ENCODE measurements at places on chromosomes 13 and 19.

DNA sequence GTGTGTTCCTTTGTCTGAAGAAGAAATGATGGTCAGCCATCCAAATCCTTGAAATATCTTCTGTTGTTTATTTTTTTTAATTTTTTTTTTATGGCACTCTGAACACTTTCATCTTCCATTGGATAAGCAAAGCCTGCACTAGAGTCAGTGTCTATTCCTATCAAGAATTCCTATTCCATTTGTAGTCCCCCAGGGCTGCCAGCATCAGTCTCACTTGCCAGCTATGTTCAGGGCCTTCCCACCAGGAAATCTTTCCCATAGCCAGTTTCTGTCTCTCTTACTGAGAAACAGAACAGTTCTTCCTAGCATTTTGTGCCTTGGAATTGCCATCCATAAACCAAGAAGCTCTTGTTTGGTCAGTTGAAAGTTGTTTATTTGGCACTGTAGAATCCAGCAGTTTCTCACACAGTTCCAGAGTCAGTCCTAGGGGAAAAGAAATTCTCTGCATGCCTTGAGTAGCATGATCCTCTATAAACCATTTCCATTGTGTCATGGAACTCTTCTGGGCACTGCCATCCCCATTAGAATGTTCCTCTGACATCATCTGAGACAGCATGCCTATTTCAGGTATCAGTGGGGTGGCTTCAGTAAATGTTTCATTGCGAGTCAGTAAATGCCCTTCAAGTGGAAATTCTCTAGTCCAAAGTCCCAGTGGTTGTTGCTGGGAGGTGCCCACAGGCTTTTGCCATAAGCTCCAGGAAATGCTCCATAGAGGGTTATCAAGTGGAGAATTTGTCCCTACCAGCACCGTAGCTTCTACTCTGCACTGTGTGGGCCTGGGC is 18.7 kb upstream of the SPRYD7 start:
- peak; percentile 8 for DNase-seq

- no peak for DNase-seq
These were observed 1484.6 kb downstream of the OLFM4 start for GRCh38 chr13:54513254-54513653.

DNA sequence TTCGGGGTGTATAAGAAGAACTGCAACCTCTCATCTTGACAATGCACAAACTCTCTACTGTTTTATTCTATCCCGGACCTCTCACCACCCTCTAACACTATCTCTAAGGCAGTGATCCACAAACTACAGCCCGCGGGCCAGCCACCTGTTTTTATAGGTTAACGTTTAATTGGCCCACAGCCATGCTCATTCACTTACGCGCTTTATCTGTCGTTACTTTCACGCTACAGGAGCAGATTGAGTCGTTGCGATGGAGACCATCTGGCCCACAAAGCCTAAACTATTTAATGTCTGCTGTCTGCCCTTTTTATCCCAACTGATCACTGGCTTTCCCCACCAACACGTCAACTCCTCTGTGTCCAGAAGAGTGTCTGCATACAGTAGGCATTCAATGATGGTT is 158.9 kb downstream of the CACNA1A start:
- no peak for DNase-seq

DNA sequence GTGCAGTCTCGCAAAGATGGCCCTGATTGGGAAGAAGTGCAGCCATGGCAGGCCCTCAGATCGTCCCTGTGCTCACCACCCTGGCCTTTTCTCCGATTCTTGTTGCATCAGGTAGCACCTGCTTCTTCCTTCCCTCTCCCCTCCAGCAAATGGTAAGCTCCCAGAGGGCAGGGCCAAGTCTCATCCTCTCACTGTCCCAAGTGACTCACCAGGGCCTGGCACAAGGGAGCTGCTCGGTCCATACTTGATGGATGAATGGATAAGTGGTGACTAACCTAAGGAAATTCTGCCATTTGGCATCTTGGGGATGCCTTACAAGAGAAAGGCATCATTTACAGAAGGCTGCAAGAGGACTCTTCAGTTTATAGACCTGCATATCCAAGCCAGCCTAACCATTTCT is 84.9 kb downstream of the ZIC5 start:
- no peak for DNase-seq

GRCh38 chr13:33352041-33352440 is 66.5 kb upstream of the STARD13 start:
- no peak for DNase-seq
